ENCODE measurements at places on chromosomes 1 and 21. TPM values are rescaled to one million over a fixed set of nuclear protein-coding genes. Genes with fewer than 3 reads are reported as not detected.

The GJA8 gene
- not detected for total RNA-seq

DNA sequence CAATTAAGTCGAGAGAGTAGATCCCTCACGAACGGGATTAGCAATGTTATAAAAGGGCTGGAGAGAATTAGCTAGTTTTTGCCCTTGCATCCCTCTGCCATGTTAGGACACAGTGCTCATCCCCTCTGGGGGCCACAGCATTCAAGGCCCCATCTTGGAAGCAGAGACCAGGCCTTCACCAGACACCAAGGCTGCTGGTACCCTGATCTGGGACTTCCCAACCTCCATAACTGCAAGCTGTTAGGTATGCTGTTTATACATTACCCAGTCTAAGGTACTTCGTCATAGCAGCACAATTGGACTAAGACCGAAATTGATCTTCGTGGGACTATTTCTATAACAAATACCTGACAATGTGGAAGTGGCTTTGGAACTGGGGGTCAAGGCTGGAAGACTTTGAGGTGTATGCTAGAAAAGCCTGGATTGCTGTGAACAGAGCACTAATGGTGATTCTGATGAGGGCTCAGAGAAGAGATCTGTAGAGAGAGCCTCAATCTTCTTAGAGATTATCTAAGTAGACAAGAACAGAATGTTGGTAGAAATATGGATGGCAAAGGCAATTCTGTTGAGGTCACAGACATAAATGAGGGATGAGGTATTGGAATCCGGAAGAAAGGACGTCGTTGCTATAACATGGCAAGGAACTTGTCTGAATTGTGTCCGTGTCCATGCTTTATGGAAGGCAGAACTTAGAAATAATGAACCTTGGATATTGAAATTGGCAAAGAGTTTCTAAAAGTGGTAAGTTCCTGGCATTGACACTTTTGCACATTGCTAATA is 83.8 kb upstream of the KIF26B start:
- H3K27me3 ChIP-seq: no peaks in the 10 kb centered on the region
- no peaks in the 10 kb centered on the region for H3K4me1 ChIP-seq
- no peak overlapping the region for H3K27ac ChIP-seq
- DNase-seq: no peak
- no peak overlapping the region for H3K4me3 ChIP-seq

DNA sequence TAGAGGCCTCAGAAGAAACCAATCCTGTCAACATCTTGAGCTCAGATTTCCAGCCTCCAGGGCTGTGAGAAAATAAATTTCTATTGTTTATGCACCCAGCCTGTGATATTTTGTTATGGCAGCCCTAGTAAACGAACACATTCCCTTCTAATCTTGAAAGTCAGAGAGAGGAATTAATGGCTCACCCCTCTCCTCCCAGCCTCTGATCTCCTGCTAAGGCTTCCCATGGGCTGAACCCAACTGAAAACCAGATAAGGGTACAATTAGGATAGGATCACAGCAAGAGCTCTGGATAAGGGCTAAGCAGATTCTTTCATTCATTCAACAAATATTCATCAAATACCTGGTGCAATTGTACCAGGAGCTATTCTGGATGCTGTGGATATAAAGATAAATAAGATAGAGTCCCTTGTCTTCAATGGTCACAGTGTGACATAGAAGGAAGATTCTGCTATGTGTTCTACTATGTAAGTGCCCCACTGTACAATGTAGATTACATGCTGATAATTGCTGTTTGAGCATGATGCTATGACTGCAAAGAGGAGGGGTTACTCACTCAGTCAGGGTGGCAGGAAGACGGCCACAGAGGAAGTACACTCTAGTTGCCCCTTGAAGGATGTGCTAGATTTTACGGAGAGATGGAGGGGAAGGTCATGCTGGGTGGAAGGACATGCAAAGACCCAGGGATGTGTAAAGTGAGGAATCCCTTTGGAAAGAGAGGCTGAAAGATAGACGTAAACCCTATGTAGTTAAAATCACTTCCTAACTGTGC is 203.3 kb upstream of the JUN start:
- no peaks in the 10 kb centered on the region for H3K27me3 ChIP-seq
- H3K4me1 ChIP-seq: peaks cover 6% of the 10 kb centered on the region
- no peaks in the 10 kb centered on the region for H3K36me3 ChIP-seq
- no peak overlapping the region for H3K4me3 ChIP-seq
- H3K27ac ChIP-seq: no peak overlapping the region
- DNase-seq: no peak

DNA sequence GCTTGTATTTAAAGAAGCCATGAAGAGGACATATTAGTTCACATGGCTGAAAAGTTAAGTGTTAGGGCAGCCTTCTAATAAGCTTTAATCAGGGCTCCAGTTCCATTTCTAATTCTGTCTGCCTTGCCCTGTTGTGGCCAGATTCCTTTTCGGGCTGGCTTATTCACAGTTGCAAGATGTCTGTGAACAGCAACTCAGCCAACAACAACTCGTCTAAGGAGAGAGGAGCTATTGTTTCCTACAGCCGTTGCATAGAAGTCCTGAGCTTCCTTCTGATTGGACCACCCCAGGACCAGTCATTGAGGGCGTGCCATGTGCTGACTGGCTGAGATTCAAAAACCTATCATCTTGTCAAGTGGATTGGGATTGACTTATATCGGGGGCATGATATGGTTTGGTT is 18.6 kb upstream of the COQ8A start:
- DNase-seq: no peak
- H3K4me3 ChIP-seq: no peak overlapping the region
- H3K4me1 ChIP-seq: no peaks in the 10 kb centered on the region
- no peaks in the 10 kb centered on the region for H3K27me3 ChIP-seq

The CYP4A22 gene
- total RNA-seq: not detected

GRCh38 chr1:3015269-3015635 is 6.0 kb upstream of the ACTRT2 start:
- H3K4me1 ChIP-seq: no peaks in the 10 kb centered on the region
- no peak for DNase-seq
- no peaks in the 10 kb centered on the region for H3K36me3 ChIP-seq
- no peak overlapping the region for H3K4me3 ChIP-seq
- H3K27me3 ChIP-seq: no peaks in the 10 kb centered on the region

GRCh38 chr1:212002536-212002935 is 32.8 kb downstream of the INTS7 start:
- no peak overlapping the region for H3K27ac ChIP-seq
- H3K36me3 ChIP-seq: peaks cover 5% of the 10 kb centered on the region
- H3K4me1 ChIP-seq: no peaks in the 10 kb centered on the region
- H3K27me3 ChIP-seq: no peaks in the 10 kb centered on the region
- no peak overlapping the region for H3K4me3 ChIP-seq

The DIRAS3 gene
- total RNA-seq: not detected

The AADACL4 gene
- not detected for total RNA-seq

- no peak overlapping the region for H3K27ac ChIP-seq
- no peak for DNase-seq
- no peaks in the 10 kb centered on the region for H3K4me1 ChIP-seq
- no peaks in the 10 kb centered on the region for H3K36me3 ChIP-seq
- no peak overlapping the region for H3K4me3 ChIP-seq
Measured at GRCh38 chr1:103198076-103198475, 89.8 kb upstream of the COL11A1 start.

- no peak overlapping the region for H3K27ac ChIP-seq
- H3K4me3 ChIP-seq: peak overlapping the region; percentile 23
- no peaks in the 10 kb centered on the region for H3K36me3 ChIP-seq
- H3K27me3 ChIP-seq: peaks cover 62% of the 10 kb centered on the region
- peaks cover 5% of the 10 kb centered on the region for H3K4me1 ChIP-seq
- DNase-seq: no peak
Measured at GRCh38 chr1:118978914-118979701, 9.0 kb downstream of the TBX15 start.

The MPL gene
- not detected for total RNA-seq

DNA sequence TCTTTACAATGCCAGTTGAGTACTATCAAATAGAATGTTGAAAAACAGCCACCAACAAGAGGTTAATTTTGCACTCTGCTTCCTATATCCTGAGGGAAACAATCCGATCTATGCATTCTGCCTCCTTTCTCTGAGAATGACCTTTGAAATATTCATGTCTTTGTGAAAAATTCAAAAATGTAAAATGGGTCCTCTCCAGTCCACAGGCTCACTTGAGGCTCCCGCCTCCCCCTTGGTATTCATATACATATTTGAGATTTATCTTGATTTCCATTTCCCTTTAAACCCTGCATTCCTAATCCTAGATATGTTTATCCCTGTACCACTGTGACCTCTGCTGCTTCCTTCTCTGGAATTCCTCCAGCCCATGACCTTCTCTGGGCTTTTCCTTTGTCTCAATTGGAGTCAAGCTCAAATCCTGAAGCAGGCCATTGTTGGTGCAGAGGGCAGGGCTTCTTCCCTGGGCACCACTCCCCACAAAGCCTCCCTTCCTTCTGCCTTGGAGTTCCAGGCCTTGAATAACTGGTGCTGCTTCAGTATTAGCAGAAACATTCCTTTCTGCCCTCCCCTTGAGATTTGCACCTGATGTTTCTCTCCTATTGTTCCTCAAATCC is 296.8 kb downstream of the PBX1 start:
- H3K36me3 ChIP-seq: no peaks in the 10 kb centered on the region
- no peak overlapping the region for H3K4me3 ChIP-seq
- no peaks in the 10 kb centered on the region for H3K4me1 ChIP-seq
- no peaks in the 10 kb centered on the region for H3K27me3 ChIP-seq
- no peak for DNase-seq
- H3K27ac ChIP-seq: no peak overlapping the region

DNA sequence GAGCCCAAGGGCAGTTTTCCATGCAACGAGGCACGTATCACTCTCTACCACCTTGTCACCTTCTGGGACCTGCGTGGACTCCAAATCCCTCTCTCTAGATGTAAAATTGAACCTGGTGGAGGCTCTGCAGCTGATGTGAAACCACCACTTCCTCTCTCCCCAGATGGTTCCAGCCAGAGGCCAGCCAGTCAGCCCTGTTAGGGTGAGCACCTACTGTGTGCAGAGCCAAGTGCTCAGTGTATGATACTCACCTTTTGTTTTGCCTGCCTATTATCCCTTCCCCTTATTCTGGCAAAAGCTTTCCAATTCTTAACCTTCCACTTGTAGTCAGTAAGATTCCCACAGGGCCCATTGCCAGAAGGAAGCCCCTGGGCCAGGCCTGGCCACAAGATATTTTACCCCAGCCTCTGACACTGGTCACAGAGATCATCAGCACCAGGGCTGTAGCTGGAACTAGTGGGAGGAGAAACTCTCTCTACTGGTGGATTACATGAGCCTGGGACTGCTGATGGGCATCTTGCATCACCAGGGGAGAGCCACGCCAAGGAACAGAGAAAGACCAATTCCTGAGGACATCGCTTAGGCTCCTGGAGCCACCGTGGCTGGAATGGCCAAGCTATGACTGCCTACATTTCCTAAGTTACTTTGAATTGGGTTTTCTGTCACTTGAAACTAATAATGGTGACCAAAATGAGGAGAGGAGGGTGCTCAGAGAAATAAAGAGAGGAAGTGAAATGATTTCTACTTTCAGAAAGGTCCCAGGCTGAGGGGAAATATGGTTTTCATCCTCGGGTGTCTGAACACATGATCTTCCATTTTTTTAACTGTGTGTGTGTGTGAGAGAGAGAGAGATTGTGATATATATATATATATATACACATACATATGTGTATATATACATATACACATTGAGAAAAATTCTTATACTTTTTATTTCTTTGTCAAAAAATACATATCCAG is 26.6 kb upstream of the RD3 start:
- H3K27ac ChIP-seq: no peak overlapping the region
- peaks cover 15% of the 10 kb centered on the region for H3K27me3 ChIP-seq
- no peaks in the 10 kb centered on the region for H3K36me3 ChIP-seq
- DNase-seq: no peak
- no peak overlapping the region for H3K4me3 ChIP-seq

The PGLYRP4 gene
- total RNA-seq: not detected
